ENCODE measurements at places on chromosomes 1 and 21.

DNA sequence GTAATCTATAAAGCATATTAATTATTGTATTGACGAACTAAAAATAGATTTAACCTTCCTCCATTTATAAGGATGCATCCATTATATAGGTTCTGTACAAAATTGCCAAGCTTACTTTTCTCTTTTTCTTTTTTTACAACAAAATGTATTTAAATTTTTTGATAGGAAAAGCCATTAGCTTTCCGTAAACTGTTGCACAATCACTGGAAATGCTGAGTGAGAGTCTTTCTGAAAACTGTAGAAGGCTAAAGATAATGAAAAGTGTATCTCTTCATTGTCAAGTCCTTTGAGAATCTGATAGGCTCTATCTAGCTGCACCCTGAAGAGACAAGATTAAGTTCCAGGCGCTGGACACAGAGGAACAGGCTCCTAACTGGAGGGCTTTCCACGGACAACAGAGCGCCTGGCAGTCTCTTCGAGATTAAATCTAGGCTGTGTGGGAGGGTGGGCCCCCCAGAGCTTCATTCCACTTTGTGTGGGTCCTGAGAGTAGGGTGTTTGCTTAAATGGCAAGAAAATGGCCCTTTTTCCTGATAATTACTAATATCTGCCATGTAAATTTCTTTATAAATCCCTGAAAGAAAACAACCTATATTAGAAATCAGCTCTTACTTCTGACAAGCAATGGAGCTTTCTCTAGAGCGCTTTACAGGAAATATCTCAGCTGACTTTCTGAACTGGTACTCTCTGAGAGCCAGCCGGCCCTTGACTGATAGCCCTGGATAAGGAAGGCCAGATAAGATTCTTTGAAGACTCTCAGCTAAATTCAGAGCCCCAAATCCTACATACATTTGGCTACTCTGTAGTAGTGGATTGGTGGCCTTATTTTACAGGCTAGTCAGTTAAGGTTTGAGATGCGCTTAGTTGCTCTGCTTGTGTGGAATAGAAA, 108.3 kb downstream of the FMN2 start:
- no peak for DNase-seq

DNA sequence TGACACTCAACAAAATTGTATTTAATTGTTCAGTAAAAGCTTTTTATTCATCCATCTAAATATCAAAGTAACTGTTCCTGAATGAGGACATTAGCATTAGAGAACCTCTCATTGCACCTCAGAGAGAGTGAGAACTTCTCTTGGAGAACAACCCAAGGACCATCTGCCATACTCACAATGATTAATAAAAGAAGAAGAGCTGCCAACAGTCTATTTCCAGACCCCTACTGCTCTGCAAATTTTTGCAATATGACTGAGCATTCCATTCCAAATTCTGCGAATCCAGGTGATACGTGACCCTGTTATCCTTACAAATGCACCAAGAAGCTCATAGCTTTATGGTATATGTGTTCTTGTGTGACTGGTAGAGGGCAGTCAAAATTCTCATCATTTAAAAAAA, 422.5 kb downstream of the NEGR1 start:
- DNase-seq = no peak

GRCh38 chr1:151868486-151868885, 15.0 kb upstream of the THEM5 start:
- DNase-seq = no peak

- no peak for DNase-seq
Observed at GRCh38 chr1:27536767-27537166, 46.8 kb upstream of the WASF2 start.

DNA sequence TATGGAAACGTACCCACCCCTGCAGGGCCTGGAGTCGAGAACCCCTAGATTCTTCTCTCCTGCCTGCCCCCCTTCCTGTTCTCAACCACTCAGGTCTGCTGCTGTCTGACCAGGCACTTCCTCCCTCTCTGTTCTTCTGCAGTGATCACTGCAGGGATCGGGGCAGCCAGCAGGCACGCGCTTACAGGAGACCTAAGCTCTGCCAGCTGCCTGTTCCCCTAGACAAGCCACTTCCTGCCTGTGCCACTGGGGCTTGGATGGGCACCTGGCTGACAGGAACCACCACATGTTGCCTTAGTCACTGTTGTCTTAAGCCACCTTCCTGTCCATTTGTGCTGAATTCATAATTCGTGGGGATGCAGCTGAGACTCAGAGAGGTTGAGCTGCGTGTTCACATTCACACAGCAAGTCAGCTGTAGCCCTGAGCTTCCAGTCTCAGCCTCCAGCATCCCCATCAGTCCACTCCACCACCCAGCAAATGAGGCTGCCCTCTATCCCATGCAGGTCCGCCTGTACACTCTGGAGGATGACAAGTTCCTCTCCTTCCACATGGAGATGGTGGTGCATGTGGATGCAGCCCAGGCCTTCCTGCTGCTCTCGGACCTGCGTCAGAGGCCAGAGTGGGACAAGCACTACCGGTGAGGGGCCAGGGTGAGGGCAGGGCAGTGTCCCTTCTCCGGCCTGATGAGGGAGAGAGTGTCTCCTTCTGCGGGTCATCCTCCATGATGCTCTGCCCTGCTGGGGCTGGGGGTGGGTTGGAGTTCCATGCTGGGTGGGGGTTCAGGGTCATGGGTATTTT, 18.6 kb downstream of the FAM151A start:
- no peak for DNase-seq

- DNase-seq = no peak
Observed at GRCh38 chr1:152182431-152182830, 23.4 kb upstream of the RPTN start.

- no peak for DNase-seq
Observed at GRCh38 chr1:154488922-154489321, 13.1 kb upstream of the TDRD10 start.

DNA sequence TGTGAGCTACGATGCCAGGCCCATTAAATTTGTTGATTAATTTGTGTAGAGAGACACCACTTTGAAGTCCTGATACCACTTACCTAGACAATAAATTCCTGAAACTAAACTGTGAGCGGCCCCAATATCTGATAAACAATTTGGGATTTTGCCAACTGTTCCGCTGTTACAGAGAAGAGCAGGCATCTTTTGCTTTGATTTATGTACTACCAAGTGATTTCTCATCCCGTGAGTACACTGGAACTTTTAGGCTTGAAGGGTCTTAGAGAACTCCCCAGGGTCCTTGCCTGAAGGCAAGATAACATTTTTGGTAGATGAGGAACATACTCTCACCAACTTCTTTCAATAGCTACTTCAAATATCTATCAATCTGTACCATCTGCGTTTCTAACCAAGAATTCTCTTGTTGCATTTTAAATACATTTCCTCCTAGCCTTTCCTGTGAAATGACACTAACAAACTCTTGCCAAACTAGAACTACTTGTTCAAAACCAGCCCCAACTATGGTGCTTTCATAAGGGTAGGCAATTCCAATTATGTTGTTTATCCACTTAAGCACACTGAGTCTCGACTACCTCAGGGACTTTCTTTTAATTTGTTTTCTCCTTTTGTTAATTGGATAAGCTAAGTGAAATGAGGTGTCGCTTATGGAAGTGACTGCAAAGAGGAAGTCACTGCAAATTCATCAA, 23.2 kb upstream of the SLC30A1 start:
- no peak for DNase-seq

DNA sequence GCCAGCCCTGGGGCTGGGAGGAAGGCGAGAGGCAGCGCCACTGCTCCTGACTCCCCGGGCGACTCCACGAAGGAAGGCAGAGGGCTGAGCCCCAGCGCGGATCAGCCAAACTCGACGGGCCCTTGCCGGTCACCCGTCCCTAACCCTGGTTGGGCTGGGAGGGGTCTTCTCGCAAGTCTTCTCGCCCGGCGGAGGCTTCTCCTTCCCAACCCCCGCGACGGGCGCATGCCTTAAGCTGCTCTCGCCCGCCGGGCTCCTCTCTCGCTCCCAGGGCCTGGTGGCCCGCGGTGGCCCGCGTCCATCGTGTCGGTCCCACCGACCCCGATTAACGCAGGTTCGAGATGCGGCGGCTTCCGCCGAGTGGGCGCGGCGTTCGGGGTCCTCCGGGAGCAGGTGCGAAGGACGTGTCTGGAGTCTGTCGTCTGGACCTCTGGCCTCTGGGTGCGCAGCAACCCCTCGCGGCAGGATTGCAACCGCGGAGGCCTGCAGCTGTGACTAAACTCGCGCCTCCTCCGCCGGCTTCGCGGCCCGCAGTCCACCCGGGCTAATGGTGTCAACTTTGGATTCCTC, 29.0 kb upstream of the PPM1J start:
- no peak for DNase-seq

- DNase-seq = no peak
Observed at GRCh38 chr1:244353551-244354091, 98.1 kb downstream of the ADSS2 start.

GRCh38 chr1:9615316-9616063, 26.8 kb downstream of the TMEM201 start:
- no peak for DNase-seq

GRCh38 chr1:31637915-31638673, 6.6 kb downstream of the PEF1 start:
- no peak for DNase-seq

- DNase-seq = no peak
Observed at GRCh38 chr1:197980457-197980856, 63.3 kb downstream of the LHX9 start.

DNA sequence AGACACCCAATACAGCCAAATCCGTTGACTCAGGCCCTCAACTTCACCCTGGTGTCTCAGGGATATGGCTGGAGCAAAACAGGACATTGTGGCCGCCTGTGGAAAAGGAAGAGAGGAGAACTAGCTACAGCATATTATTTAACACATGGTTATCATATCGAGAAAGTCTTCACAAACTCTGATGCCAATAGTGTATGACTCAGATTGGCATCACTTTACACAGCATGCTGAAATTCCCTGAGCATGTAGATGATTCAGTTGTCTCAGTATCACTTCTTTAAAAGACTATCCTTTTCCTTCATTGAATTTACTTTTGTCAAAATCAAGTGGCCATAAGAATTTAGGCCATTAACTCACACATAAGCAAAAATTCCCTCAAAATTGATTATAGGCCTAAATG, 20.1 kb downstream of the HSD3B2 start:
- no peak for DNase-seq

DNA sequence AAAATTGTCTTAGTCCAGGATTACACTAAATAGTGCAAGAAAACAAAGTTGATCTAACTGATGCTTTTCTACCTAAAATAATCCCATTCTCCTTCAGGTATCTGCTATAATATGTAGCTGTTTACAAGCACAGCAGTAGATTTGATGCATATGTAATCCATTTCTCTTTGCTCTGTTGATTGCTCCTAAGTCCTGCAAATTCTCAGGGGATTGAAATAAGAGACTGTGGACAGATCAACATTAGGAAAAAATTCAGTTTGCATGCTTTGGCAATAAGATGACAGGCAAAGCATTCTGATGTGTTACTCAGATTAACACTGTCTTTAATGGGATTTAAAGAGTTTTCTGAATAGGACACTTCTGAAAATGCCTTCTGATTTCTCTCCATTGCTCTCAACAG, 34.7 kb downstream of the RNF11 start:
- no peak for DNase-seq

DNA sequence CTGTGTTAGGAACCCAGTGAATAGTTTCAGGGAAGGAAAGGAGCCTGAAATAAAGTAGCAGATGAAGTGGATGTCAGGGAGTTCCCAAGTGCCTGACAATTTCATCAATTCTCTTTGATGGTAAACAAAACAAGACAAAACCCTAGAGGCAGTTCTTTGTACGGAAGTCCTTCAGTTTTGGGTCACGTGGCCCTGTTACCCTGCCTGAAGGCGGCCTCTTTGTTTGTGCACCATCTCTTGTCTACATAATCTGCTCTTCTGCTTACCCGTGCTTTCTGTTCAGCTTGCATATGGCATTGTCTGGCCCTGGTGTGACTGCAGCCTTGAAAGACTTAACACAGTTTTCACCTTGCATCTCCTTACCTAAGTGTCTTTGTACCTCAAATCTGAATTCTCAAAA, 166.7 kb upstream of the DUSP10 start:
- DNase-seq = no peak

GRCh38 chr21:39763272-39763970, 18.4 kb downstream of the IGSF5 start:
- DNase-seq = no peak

GRCh38 chr21:41338455-41338854, 21.9 kb downstream of the FAM3B start:
- no peak for DNase-seq

DNA sequence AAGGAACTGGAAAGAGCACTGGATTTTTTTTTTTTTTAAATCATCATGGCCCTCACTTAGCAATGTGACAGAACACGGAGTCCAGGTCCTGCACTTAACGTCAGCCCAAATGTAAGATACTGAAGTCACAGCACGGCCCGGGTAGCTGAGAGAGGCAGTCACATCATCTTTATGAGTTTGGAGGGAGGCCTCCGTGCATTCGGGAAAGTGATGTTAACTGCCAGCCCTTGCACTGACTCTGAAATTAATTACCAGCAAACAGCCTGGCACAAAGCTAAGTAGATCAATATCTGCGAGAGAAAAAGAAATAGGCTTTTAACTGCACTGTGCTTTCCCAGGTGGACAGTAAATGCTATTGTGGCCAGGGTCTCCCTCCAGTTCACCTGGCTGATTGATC, 109.5 kb upstream of the ADAR start:
- no peak for DNase-seq

GRCh38 chr1:7014640-7014930, 229.3 kb downstream of the CAMTA1 start:
- no peak for DNase-seq

DNA sequence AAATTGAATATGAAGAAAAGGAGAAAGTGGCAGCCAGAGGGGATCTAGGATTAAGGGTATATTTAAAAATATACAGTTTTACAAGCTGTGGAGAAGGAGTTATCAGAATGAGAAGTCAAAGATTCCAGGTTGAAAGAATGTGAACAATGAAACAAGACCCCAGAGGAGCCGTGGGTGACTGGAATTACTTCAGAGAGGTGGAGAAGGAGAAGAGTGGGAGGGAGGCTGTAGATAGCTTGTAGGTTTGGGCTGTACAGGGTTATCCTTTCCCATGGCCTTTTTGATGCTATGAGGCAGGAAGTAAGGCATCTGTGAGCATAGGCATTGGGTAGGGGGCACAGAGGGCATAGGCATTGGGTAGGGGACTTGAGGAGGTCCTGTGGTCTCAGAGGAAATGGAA, 5.2 kb upstream of the S100A11 start:
- no peak for DNase-seq

Measured in activated naive CD4-positive, alpha-beta T cell treated with anti-CD3 and anti-CD28 coated beads, Interleukin-2, amount 50 U/mL, for 72 hours (primary cell).